Midbrain (tissue), 1 donor: ENCODE measurements at places on chromosomes 16 and 17.
A peak's percentile ranks its signal among the peaks of the same experiment; 100 is the strongest.

DNA sequence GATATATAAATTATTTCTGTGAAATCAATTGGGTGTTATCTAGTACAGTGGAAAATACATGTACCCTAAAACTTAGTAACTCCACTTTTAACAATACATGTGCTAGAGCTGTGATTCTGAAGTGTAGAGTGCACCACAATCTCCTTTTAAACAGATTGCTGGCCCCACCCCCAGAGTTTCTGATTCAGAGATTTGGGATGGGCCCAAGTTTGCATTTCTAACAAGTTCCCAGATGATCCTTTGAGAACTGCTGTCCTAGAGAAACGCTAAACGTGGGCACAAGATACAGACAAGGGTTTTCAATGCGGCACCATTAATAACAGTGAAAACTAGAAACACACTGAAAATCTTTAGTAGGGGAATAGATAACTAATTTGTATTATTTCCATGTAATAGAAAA lies 49.2 kb downstream of the NXPH3 start:
- DNase-seq: no peak

DNA sequence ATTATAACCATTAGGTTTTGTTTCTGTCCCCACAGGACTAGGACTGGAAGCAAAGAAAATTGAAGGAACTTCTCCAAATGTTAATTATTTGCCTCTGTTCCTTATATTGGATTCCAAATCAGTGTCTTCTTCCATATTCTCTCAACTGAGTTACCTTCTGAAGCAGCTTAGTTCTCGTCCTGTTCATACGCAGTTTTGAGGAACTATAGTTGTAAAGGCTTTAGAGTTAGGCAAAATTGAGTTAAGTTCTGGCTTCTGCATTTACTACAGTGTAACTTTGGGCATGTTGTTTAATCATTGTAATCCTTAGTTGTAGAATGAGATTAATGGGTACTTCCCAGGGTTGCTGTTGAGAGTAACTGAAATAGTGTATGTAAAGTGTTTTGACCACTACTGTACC lies 11.2 kb downstream of the CBFB start:
- no peak for DNase-seq

DNA sequence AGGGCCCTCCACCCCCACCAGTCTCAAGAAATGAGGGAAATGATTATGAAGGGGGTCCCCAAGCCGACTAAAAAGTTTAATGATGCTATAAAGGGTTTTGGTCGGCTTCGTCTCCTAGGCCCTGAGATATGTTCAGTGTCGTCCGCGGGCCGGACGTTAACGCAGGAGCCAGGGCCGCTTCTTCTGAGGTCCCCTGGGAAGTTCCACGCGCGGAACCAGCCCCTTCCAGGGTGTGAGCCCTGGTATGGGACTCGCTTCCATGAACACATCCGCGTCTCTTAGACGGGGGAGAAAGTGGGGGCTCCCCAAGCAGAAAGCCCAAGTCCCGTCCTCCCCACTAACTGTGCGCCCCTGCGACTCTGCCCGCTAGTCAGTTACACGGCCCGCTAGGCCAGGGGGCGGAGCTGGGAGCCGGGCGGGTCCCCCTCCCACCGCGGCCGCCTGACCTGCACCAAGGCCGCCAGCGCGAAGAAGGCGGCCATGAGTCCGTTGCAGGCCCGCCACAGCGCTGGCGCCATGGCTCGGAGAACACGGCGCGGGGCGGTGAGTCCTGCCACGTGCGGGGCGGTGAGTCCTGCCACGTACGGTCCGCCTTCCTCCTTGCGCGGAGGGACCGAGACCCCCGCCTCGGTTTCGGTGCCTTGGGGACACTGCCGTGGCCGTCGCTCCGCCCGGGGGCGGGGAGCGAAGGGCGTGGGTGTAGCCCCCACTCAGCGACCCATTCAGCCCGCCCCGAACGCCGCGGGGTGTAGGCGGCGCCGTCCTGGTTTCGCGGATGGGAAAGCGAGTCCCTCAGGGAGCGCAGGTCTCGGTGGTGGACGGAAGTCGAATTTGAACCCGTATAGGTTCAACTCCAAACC lies at the start of gene TMEM220:
Gene TMEM220 (minus strand): TSS at position 690 of the 860 bp plus-strand sequence. CDS start 172 bp downstream, at position 518.
- DNase-seq: peak; percentile 71

GRCh38 chr17:59479141-59479540 lies 86.3 kb upstream of the DHX40 start:
- no peak for DNase-seq

DNA sequence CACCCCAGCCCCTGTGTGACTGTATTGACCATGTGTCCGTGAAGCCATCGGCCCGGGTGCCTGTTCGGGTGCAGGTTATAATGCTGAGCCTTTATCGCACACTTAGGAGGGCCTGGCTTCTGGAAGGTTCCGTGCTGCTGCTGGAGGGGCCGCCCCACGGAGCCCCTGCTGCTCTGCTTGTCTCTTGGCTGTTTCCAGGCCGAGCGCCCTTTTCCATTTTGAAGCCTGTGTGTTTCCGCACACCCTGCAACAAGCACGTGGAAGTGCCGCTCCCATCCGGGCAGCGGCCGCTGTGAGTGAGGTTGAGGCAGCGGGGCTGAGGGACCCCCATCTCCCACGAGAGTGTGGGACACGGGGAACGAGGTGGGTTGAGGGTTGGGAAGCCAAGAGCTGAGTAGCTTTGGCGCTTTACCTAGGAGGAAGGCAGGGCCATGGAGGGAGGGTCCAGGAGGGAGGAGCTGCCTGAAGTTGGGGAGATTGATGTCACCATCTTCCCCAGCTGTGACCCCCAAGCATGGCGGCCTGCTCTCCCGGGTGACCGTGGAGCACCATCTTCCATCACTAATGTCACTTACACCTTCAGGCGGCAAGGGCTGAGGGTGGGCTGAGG lies 200.1 kb upstream of the GSE1 start:
- DNase-seq: no peak
